Activated naive CD4-positive, alpha-beta T cell treated with anti-CD3 and anti-CD28 coated beads for 36 hours (primary cell): ENCODE measurements at places on chromosomes 11 and 22.

DNA sequence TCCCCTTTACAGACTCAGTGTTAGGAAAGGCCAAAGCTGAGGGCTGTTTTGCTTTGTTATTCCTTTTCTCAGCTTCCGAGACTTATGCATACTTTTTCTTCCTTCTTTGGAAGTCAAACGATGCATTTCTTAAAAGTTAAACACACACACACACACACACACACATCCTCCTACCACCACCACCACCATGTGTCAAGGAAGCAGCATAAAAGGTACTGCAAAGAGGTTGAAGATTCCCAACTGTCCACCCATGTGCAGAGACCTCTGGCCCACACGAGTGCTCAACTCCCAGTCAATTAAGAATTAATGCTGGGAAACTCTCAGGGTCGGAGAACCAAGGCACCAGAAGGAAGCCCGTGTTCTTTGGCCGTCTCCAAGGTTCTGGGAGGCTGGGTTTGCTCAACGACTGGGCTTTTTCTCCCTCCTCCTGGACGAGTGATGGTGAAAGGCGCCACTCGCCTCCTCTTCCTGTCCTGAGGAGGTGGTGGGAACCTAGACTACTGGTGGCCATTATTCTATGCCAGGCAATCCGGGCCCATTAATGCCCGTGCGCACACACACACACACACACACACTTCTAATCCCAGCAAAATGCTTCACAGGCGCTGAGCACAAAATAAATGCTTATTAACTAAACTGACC lies 15.1 kb downstream of the MN1 start:
- H3K4me3 ChIP-seq, result no peak overlapping the region
- no peaks in the 10 kb centered on the region for H3K36me3 ChIP-seq
- H3K4me1 ChIP-seq, result no peaks in the 10 kb centered on the region
- DNase-seq, result no peak
- no peak overlapping the region for H3K27ac ChIP-seq

GRCh38 chr11:41659985-41660384 lies 200.5 kb upstream of the LRRC4C start:
- H3K36me3 ChIP-seq, result no peaks in the 10 kb centered on the region
- no peak overlapping the region for H3K27ac ChIP-seq
- H3K4me3 ChIP-seq, result no peak overlapping the region
- no peaks in the 10 kb centered on the region for H3K4me1 ChIP-seq
- no peak for DNase-seq

DNA sequence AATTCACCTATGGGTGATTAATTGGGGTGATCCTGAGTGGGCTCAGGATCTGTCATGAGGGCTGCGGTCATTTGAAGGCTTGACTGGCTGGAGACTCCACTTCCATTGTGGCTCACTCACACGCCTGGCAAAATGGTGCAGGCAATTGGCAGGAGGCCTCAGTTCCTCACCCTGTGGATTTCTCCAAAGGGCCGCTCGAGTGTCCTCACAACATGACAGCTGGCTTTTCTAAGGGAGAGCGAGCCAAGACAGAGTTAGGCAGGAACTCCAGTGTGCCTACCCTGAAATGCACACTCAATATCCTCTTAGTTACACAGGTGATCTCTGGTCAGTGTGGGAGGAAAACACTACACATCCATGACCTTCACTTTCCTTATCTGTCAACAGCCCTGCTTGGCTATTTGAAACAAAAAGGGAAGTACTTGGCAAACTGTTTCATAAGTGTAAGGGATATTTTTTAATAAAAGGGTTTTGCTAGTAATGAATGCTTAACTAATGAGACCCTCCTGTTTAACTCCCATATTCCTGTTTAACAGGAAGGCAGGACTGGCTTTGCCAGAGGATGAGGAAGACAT lies 25.7 kb downstream of the OSBP2 start:
- no peak overlapping the region for H3K4me3 ChIP-seq
- no peak overlapping the region for H3K27ac ChIP-seq
- peaks cover 3% of the 10 kb centered on the region for H3K4me1 ChIP-seq

DNA sequence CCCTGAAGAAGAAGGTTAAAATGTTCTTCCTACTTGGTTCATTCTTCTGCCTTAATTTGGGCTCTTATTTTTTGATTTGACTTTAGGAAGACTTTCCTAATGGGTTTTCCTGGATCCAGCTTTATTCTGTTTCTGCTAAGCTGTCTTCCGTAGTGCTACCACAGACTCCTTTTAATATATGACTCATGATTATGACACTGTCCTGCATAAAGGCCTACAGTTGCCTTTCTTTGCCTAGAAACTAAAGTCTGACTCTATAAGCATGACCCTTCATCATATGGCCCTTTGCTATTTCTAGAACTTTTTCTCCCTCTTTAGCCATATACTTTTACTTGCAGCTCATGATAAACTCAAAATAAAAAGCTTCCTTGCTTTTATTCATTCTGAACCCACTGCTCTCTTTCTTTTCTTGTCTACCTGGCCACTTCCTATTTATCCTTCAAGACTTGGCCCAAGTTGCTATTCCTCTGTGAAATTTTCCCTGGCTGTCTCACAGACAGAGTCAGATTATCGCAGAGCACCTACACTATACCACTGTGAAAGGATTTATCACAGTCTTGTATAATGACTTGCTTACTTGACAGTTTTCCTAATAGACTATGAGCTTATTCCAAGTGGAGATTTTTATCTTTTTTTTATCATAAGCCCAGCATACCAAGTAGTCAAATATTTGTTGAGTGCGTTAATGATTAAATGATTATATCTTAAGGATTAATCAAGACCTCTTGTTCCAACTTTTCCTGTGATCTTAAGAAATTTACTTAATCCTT lies 24.7 kb downstream of the TBCEL start:
- DNase-seq, result no peak
- no peak overlapping the region for H3K27ac ChIP-seq
- H3K27me3 ChIP-seq, result no peaks in the 10 kb centered on the region
- peaks cover 13% of the 10 kb centered on the region for H3K36me3 ChIP-seq
- H3K4me1 ChIP-seq, result no peaks in the 10 kb centered on the region
- no peak overlapping the region for H3K4me3 ChIP-seq

DNA sequence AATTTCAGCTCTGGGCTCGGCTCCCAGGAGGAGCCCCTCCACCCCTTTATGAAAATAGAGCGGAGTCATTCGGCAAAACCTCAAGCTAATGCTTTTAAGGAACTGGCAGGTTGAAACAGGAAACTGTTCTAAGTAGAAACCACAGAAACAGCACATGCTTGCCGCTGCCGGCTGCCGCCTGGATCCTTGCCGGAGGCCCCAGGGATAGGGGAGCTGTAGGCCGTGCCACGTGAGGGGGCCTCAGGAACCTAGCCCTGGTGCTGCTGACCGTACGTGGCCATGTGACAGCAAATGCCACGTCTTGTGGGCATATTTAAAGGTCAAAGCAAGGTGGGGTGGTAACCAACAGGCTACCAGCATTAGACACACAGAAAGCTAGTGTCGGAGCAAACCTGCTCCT lies 77.9 kb upstream of the TIMP3 start:
- H3K4me3 ChIP-seq, result no peak overlapping the region
- H3K4me1 ChIP-seq, result peaks cover 41% of the 10 kb centered on the region
- no peak overlapping the region for H3K27ac ChIP-seq
- H3K36me3 ChIP-seq, result no peaks in the 10 kb centered on the region
- peaks cover 6% of the 10 kb centered on the region for H3K27me3 ChIP-seq
- peak; percentile 72 for DNase-seq

DNA sequence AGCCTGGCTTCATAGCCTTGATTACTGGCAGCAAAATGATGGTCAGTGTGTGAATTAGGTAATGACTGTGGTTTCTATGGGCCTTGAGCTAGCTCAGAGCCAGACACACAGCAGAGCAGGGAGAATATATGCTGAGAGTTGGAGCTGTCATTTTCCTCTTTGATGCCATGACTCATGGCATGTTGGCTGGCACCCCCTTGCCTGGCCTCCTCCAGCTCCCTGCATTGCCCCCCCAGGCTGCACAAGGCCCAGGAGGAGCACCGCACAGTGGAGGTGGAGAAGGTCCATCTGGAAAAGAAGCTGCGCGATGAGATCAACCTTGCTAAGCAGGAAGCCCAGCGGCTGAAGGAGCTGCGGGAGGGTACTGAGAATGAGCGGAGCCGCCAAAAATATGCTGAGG lies 20.3 kb upstream of the RRM1 start:
- H3K36me3 ChIP-seq, result peaks cover 7% of the 10 kb centered on the region
- H3K27me3 ChIP-seq, result no peaks in the 10 kb centered on the region
- no peak for DNase-seq
- H3K4me1 ChIP-seq, result peaks cover 32% of the 10 kb centered on the region

GRCh38 chr11:109644152-109644551 lies 222.2 kb downstream of the C11orf87 start:
- no peaks in the 10 kb centered on the region for H3K4me1 ChIP-seq
- no peak for DNase-seq
- no peaks in the 10 kb centered on the region for H3K27me3 ChIP-seq
- no peak overlapping the region for H3K27ac ChIP-seq
- no peaks in the 10 kb centered on the region for H3K36me3 ChIP-seq

DNA sequence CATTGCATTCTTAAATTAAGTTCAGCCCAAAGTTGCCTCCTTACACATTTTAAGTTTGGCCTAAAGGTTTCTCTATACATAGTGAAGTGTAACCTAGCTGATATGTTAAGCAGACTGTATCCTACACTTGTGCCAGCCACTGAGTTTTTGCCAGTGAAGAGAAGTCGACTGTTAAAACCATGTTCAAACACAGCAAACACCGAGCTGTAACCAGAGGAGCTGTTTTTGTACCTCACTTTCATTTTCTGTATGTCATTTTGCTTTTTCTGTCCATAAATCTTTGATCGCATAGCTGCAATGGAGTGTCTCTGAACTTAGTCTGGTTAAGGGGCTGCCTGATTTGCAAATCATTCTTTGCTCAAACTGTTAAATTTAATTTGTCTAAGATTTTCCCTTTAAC lies 403.7 kb downstream of the LUZP2 start:
- H3K36me3 ChIP-seq, result no peaks in the 10 kb centered on the region
- no peaks in the 10 kb centered on the region for H3K4me1 ChIP-seq
- no peak overlapping the region for H3K27ac ChIP-seq

- H3K27ac ChIP-seq, result no peak overlapping the region
- no peaks in the 10 kb centered on the region for H3K27me3 ChIP-seq
- H3K4me1 ChIP-seq, result peaks cover 2% of the 10 kb centered on the region
- no peak for DNase-seq
- H3K4me3 ChIP-seq, result no peak overlapping the region
Observed at GRCh38 chr22:44648821-44649565, 53.0 kb upstream of the PRR5 start.

GRCh38 chr22:37244922-37245722 lies 1.1 kb upstream of the RAC2 start:
- H3K27ac ChIP-seq, result peak overlapping the region; percentile 99
- H3K36me3 ChIP-seq, result peaks cover 38% of the 10 kb centered on the region
- peak overlapping the region; percentile 99 for H3K4me3 ChIP-seq

GRCh38 chr11:68436985-68437926 lies 23.3 kb upstream of the PPP6R3 start:
- no peaks in the 10 kb centered on the region for H3K27me3 ChIP-seq
- H3K27ac ChIP-seq, result no peak overlapping the region
- no peak overlapping the region for H3K4me3 ChIP-seq
- H3K4me1 ChIP-seq, result no peaks in the 10 kb centered on the region
- H3K36me3 ChIP-seq, result no peaks in the 10 kb centered on the region

GRCh38 chr11:82980292-82980691 lies 78.8 kb downstream of the DDIAS start:
- no peaks in the 10 kb centered on the region for H3K27me3 ChIP-seq
- peaks cover 28% of the 10 kb centered on the region for H3K36me3 ChIP-seq
- no peak for DNase-seq

DNA sequence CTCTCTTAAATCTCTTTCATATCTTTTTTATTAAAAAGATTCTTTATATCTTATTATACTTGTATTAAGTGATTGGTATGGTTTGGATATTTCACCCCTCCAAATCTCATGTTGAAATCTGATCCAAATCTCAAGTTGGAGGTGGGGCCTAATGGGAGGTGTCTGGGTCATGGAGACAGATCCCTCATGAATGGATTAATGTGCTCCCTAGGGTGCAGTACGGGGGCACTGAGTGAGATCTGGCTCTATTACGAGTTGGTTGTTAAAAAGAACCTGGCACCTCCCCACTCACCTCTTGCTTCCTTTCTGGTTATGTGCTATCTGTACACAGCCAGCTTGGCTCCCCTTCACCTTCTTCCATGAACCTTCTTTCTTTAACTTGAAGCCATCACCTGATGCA lies 149.6 kb downstream of the CWF19L2 start:
- no peaks in the 10 kb centered on the region for H3K27me3 ChIP-seq
- no peaks in the 10 kb centered on the region for H3K4me1 ChIP-seq
- no peak for DNase-seq
- peaks cover 49% of the 10 kb centered on the region for H3K36me3 ChIP-seq
- H3K27ac ChIP-seq, result no peak overlapping the region
- H3K4me3 ChIP-seq, result no peak overlapping the region

- H3K27ac ChIP-seq, result peak overlapping the region; percentile 80
- H3K27me3 ChIP-seq, result no peaks in the 10 kb centered on the region
- peak overlapping the region; percentile 86 for H3K4me3 ChIP-seq
- DNase-seq, result peak; percentile 69
- H3K4me1 ChIP-seq, result peaks cover 15% of the 10 kb centered on the region
Observed at GRCh38 chr22:46036558-46037408, 59.8 kb upstream of the WNT7B start.

GRCh38 chr11:95923439-95923727 lies 524 bp downstream of the MTMR2 start:
- H3K4me3 ChIP-seq, result peak overlapping the region; percentile 94
- no peak for DNase-seq
- H3K27ac ChIP-seq, result peak overlapping the region; percentile 95
- peaks cover 28% of the 10 kb centered on the region for H3K4me1 ChIP-seq
- no peaks in the 10 kb centered on the region for H3K27me3 ChIP-seq

- H3K4me1 ChIP-seq, result no peaks in the 10 kb centered on the region
- no peak overlapping the region for H3K4me3 ChIP-seq
- H3K36me3 ChIP-seq, result no peaks in the 10 kb centered on the region
- no peak for DNase-seq
- peaks cover 24% of the 10 kb centered on the region for H3K27me3 ChIP-seq
Observed at GRCh38 chr22:36613958-36614357, 85.0 kb upstream of the EIF3D start.

DNA sequence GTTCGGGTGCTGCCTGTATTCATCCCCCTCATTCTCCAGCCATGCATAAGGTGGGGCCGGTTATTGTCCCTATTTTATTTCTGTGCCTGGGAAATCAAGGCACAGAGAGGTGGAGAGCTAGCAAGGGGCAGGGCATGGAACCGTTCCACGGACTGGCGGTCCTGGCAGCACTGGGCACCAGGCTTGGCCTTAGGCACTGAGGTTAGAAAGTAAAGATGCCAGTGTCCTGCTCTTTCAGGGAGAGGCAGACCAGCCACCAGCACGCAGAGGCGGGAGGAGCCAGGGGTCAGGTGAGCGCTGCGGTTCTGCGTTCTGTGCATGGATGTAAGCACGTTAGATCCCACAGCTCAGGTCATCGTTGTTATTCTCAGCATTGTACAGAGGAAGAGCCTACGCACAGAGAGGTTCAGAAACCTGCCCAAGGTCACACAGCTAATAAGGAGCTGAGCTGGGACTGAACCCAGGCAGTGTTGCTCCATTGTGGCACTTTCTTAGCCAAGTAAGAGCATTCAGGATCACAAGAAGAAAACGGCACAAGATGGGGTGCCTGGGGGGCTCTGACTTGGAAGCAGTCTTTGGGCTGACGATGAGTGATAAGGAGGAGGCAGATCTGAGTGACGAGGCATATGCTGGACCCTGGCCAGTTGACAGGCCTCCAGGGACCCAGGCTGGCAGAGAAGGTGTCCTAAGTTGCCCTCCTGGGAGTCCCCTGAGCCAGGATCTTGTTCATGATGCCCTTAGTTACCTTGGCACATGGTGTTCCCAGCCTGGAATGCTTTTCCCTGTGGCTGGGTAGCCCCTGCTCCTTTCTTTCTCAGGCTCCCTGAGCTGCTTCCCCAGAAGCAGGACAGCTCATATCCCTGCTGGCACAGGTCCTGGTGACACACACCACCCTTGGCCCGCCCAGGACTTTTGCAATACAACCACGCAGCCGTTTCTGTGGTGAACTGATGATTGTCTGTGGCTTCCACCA lies 41.1 kb downstream of the OSBPL5 start:
- DNase-seq, result no peak
- H3K36me3 ChIP-seq, result no peaks in the 10 kb centered on the region
- H3K4me1 ChIP-seq, result no peaks in the 10 kb centered on the region
- no peak overlapping the region for H3K27ac ChIP-seq
- no peak overlapping the region for H3K4me3 ChIP-seq
